Esophagus squamous epithelium (tissue), 5 donors: ENCODE measurements at places on chromosomes 5 and 9.

DNA sequence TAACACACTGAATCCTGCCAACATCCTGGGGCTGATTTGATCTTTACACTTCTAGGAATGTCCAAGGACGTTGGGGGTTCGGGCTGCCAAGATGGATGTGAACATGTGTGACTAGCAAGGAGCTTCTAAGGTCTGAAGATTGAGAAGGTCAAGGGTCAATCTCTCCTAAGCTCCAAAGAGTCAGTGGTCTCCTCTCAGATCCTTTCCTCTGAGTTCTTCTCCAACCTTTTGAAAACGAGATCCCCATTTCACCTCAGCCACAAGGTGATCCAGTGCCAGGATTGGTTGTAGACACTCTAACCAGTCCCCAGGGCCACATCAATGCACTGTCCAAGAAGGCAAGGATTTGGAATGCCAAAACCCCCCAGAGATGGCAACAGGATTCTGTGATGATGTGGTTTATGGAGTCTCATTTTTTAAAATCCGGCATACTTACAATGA lies 266.8 kb downstream of the NDUFS4 start:
- no peak for DNase-seq

- DNase-seq: no peak
Observed at GRCh38 chr9:99369327-99369722, 147.2 kb downstream of the SEC61B start.

DNA sequence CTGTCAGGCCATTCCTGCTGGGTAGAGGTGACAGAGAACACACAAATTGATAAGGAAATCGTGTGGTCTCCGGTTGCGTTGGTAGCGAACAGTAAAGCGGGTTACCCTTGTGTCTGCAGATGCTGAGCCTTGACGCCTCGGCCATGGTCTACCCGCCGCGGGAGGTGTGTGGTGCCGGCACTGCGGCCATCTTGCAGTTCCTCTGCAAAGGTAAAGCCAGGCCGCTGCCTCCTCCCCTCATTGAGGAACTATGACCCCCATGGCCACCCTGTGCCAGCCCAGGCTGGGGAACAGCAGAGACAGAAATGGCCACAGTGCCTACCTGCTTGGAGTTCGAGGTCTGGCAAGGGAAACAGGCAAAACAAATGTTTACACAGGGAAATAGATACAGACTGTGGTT lies 16.3 kb downstream of the LRSAM1 start:
- no peak for DNase-seq

DNA sequence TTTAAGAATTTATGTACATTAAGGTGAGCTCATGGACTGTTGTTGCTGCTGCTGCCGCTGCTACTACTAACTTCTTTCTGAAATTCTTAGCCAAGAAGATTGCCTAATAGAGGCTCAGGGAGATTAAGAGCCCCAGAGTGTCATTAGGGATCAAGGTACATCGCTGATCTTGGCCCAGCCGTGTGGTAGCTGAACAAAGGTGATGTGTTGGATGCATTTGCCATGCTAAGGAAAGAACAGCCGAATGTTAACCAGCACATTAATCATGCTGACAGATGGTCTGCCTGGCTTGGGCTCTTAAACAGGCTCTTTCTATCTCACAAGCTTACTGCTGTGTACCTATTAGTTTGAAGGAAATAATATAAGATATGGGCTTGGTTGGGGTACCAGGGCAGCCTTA lies 137.1 kb downstream of the KCTD16 start:
- DNase-seq: no peak

GRCh38 chr9:113991714-113992113 lies 86.4 kb downstream of the AMBP start:
- no peak for DNase-seq

DNA sequence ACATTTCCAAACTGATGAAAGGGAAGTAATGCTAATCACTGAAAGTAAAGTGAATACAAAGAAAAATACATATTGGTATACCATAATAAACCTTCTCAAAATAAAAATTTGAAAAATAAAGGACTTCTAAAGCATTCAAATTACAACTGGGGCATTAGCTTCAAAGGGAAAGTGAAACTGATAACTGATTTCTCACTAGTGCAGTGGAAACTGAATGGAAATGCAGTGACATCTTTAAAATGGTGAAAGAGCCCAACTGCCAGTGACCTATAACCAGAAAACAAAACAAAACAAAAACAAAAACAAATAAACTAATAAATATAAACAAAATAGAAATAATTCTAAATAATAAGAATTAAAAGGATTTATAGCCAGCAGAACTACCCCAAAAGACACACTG lies 297.5 kb upstream of the GRIN3A start:
- no peak for DNase-seq

GRCh38 chr5:54146390-54146789 lies 164.0 kb downstream of the ARL15 start:
- DNase-seq: no peak

GRCh38 chr5:42974536-42974935 lies 65.6 kb downstream of the ANXA2R start:
- DNase-seq: no peak

DNA sequence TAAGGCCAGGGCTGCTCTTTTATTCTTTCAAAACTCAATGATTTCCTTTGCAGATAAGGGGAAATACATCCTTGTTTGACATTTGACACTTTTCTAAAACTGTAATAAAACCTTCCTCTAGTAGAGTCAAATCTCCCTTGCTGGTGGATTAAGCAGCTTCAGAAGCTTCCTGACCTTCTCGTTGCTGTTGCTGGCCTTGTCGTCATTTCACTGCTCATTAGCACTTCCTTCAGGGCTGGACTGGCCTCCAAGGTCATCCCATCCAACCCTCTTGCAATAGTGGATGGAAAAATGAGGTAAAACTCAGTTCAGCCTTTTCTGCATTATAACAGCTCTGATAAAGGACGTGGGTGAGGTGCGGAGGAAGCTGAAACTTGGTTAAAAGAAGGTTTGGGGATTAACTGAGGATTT lies 1.1 kb upstream of the ADAMTSL1 start:
- DNase-seq: no peak

GRCh38 chr9:30673132-30673531 lies 1711.3 kb upstream of the ACO1 start:
- no peak for DNase-seq

- DNase-seq: no peak
Observed at GRCh38 chr9:31471010-31471409, 913.4 kb upstream of the ACO1 start.

DNA sequence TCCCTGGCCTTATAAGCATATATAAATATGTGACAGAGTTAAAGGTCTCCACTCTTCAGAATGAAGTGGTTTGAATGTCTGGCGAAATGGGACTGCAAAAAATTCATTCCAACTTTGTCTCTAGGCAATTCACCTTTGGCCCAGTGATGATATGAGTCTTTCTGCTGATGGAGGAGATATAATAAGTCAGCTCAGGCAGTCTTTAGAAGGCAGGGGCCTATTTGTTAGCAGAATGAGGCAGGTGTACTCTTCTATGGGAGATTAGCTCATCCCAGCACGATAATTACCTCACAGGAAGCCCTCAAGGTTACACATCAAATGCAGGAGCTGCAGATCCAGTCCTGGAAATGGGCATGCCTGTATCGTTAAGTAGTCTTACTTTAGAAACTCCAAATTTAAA lies 300.5 kb downstream of the NR2F1-AS1 start:
- DNase-seq: no peak

GRCh38 chr5:38666668-38667498 lies 110.4 kb upstream of the LIFR start:
- no peak for DNase-seq
